ENCODE measurements at places on chromosomes 5 and 9.

GRCh38 chr5:151632524-151632923 lies 41.4 kb upstream of the FAT2 start:
- no peak for DNase-seq

DNA sequence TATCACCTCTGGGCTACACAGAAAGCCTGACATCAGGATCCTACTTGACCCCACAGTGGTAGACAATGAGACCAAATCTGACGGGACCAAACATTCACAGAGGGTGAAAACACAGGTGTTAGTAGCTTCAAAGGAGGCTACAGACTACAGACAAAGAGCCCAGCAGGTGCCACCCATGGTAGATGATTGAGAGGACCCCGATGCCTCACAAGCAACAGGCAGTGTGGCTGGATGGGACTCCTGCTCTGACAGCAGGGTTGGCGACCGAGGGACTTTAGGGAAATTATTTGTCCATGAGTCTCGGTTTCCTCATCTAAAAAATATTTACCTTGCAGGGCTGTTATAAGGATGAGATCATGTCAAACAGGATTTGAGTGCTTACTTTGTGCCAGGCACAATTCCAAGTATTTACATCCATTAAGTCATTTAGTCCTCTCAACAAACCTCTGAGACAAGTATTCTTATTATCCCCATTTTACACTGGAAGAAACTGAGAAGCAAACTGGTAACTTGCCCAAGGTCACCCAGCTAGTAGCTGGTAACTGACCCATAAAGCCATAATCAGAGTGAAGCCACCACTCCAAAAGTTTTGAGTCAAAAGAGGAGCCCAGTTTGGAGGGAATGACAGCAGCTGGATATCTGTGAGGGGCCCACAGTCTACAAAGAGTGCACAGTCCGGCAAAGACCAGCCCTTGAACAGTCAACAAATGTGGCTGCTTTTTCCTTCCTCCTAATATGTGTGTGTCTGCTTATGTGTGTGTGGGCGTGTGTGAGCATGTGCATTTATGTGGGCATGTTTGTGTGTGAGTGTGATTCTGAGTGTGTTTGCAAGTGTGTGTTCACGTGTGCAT lies 502.0 kb downstream of the BNC2 start:
- peak; percentile 34 for DNase-seq

DNA sequence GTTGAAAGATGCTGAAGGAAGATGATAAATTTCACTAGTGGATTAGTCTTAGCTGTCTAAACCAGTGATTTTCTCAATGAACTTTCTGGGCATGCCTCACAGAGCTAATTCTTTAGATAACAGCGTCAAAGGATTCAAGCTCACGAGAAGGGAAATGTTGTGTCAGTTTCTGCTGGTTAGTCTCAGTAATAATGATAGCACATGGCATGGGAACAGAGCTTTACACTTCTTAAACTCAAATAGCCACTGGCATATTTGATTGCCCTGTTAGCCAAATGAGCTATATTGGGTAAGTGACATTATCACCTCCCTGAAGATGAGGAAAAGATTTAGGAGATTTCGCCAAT lies 139.3 kb upstream of the NR3C1 start:
- no peak for DNase-seq

DNA sequence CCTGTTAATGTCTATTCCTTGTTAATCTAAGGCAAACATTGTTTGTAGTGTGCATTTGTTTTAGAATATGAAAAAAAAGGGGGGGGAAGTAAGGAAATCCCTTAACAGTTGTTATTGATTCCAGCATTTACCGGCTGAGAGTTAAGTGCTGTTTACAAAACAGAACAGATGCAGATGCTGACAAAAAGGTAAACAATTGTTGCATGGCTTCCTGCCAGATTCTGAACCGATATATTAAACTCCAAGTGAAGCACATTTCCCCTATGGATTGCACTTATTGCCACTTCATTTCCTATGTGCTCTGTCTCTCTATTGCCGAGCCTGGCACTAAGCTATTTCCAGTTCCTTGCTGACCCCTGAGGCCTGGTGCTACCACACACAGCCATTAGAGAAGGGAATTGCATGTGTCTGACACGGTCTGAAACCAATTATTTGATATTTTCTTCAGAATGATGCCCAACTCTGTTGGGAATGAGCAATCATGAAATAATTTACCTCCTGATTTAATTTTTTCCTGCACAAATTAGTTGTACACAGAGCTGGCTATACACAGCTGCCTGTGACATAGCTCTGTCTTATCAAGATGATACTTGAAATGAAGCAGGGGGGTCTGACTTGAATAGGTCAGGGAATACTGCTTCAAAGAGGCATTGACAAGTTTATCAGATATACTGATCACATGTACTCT lies 109.8 kb downstream of the KIAA0825 start:
- no peak for DNase-seq

- DNase-seq = no peak
These were observed 53.5 kb upstream of the PTPN3 start for GRCh38 chr9:109551651-109552050.

DNA sequence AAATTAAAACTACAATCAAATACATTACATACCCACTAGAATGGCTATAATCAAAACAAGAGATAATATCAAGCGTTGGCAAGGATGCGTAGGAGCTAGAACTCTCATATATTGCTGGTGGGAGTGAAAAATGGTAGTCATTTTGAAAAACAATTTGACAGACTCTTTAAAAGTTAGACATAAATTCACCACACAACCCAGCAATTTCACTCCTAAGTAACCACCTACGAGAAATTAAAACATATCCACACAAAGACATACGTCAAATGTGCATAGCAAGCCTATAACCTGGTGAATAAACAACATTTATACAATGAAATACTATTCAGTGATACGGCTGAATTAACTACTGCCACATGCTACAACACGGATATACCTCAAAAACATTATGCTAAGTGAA lies 44.7 kb downstream of the GKAP1 start:
- no peak for DNase-seq

DNA sequence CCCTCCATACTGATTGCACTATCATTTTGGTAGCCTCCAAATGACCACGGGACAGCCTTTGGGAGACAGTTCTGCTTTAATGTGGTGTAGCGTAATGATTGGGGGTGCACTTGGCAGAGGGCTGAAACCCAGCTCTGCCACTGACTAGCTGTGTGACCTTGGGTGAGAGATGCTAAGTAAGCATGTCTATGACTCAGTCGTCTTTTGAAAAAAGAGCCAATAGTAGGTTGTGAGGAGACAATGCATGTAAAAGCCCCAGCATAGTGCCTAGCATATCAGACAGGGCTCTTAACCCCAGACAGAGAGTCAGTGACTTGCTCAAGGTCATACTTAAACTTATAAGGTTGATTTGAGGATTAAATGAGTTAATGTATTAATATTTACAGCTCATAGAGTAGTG lies 18.0 kb upstream of the CXCL14 start:
- no peak for DNase-seq

DNA sequence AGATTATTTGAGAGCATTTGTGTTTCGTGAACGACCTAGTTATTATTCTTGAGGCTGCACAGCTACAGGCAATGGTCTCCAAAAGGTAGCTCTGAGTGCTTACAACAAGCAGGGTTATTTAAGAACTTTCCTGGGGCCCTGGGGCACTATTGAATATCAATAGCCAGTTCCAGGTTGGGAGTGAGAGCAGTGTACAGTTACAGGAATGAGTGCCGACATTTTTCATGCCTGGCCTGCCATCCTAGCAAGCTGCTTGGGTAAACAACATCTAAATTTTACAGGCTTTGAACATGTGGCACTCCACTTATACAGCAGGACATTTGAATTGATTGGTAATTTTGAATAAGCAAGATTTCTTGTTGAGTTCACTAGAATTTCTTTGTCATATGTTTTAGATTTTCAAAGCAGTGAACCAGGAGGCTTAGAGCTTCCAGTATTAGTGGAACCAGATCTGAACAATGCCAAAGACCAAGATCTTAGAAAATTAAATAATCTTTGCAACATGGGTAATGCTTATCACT lies 171.9 kb upstream of the GDNF start:
- DNase-seq = peak; percentile 23

- DNase-seq = no peak
These were observed 22.2 kb upstream of the JADE2 start for GRCh38 chr5:134503088-134503936.

DNA sequence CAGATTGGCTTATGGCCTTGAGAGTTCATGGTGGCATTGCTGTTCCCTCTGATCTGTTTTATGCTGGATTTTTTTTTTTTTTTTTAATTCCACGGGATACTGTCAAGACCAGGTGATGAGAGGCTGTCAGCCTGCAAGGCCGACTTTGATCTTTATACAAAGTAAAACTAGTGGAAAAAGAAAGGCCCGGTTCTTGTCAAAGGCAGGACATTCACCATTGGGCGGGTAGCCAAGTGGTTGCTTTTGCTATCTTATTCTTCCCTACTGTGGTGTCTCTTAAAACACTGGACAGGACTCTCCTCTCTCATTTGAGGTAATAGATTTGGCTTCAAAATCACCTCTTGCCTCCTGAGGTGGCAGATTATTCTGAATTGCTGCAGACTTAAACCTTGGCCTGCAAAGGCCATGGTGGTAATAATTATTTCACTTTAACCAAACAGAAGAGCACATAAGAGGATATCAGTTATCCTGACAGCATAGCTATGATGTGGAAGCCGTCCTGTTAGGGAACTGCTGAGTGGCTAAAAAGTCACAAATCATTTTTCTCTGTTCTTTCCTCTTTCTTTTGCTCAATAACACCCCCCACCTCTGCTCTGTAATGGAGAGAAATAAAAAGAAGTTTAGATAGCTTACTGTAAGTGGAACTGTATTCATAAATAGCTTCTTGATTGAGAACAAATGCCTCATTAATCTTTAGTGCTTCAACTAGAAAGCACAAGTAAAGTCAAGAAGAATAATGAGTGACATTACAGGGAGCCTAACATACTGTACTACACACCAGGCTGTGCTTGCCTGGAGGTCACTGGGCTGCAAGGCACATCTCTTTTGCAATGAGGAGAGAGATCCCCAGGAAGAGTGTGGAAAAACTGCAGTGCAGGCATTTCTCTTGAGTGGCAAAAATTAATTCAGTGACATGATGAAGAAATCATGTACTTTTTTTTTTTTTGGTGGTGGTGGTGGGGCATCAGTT lies 275.6 kb downstream of the KDM4C start:
- DNase-seq = no peak

DNA sequence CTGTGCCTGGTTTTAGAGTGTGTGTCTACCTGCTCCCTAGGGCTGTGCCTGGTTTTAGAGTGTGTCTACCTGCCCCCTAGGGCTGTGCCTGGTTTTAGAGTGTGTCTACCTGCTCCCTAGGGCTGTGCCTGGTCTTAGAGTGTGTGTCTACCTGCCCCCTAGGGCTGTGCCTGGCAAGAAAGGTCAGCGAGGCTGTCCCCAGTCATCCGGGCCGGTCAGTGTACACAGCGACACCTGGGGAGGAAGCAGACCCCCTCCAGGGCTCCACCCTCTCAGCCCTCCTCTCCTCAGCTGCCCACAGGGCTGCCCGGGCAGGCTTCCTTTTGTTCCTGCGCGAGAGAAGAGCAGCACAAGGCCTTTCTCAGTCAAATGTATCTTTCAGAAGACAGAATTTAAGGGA lies 4.1 kb downstream of the NRARP start:
- DNase-seq = no peak

- DNase-seq = peak; percentile 24
These were observed 245.5 kb downstream of the SMARCA2 start for GRCh38 chr9:2260417-2261306.

DNA sequence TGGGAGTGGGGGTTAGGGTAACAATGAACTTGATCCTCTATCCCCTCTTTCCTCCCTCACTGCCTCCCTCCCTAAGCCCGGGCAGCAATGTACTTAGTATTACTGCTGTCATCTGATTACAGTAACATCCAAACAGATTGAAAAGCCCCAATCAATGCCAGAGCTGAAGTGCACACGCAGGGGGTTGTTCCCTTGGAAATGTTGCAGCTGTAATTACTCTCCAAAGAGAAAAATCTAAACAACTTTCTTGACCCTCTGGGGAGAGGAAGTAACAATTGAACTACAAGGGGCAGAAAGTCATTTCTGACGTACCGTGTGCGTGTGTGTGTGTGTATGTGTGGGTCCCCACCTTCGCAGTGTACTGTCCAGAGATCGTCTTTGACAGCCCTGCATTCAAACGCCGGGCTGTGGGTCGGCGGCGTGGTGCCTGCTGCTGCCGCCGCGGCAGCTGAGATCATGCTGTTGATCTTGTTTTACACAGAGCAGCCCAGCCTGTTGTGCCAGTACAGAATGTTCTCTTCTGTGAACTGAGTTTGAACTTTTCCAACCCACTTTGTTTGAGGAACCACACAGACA lies 66.0 kb upstream of the KLF9 start:
- peak; percentile 74 for DNase-seq

GRCh38 chr9:71761938-71762353 lies 6.4 kb downstream of the CEMIP2 start:
- no peak for DNase-seq

DNA sequence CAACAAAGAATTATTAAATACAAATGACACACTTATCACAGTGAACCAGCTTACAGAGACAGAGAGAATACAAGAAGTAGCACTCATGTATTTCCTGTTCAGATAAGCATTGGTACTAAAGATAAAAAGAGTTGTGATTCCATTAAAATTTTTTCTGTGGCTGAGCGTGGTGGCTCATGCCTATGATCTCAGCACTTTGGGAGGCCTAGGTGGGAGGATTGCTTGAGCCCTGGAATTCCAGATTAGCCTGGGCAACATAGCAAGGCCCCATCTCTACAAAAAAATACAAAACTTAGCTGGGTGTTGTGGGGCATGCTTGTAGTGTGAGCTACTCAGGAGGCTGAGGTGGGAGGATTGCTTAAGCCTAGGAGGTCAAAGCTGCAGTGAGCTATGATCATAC lies 32.9 kb downstream of the FCHO2 start:
- no peak for DNase-seq

DNA sequence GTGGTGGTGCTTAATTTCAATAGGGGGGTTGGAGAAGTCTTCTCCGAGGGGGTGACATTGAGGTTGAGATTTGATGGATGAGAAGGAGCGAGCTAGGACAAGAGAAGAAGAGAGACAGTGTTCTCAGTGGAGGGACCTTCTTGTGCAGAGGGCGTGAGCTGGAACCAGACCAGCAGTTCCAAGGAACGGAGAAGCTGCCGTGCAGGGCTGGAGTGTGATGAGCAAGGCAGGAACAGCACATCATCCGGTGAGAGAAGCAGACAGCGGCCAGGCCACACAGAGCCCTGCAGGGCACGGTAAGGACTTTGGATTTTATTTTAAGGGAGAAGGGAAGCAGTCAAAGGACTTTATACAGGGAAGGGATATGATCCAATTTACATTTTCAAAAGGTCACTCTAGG lies 206.9 kb downstream of the MELK start:
- no peak for DNase-seq

GRCh38 chr9:78383130-78383529 lies 86.2 kb downstream of the PSAT1 start:
- DNase-seq = no peak

- DNase-seq = peak; percentile 24
These were observed 58.1 kb upstream of the SHISAL2B start for GRCh38 chr5:64632251-64632650.

Measured in DMS153 (cell line).